Activated gamma-delta T cell treated with Interleukin-2 at 50 U/mL for 16 hours (primary cell): ENCODE measurements at places on chromosomes 7 and 10.

GRCh38 chr7:68680235-68680872 lies 917.9 kb upstream of the AUTS2 start:
- no peak for DNase-seq

DNA sequence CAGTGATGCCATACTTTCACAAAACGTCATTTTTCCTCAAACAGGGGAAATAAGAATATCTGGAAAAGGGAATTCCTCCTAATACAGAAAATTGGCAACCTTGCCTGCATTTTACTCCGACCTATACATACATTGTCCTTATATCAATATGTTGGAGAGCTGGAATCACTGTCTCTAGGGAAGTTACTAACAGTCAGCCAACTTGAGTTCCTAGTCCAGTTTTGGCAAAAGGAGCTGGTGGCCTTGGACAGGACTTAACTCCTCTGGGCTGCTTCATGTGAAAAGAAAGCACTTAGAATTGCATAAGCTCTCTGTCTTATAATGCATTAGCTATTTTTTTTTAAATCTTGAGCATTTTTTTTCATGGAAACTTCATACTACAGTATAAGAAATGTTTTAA lies 174.2 kb upstream of the HGF start:
- no peak for DNase-seq

- no peak for DNase-seq
Measured at GRCh38 chr7:469563-469961, 50.1 kb downstream of the PDGFA start.

DNA sequence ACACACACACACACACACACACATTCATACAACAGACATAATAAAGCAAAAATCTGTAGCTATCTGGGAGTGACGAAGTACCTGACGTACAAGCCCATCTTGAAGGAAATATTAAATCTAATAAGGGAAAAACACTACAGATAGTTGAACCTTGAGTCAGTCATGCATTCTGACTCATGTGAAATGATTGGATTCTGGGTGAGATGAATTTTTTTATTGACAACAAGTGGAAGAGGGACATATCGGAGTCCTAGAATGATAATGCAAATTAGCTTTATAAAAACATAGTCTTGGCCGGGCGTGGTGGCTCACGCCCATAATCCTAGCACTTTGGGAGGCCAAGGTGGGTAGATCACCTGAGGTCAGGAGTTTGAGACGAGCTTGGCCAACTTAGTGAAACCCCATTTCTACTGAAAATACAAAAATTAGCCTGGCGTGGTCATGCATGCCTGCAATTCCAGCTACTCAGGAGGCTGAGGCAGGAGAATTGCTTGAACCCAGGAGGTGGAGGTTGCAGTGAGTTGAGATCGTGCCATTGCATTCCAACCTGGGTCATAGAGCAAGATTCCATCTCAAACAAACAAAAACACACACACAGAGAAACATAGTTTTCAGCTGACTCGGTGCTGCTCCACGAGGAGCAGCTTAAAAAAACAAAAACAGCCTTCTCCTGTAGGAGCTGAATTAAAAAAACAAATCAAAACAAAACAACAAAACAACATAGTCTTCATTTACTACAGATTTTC lies 154.4 kb upstream of the MKLN1 start:
- no peak for DNase-seq

- no peak for DNase-seq
Measured at GRCh38 chr7:80760292-80760691, 121.8 kb downstream of the CD36 start.

DNA sequence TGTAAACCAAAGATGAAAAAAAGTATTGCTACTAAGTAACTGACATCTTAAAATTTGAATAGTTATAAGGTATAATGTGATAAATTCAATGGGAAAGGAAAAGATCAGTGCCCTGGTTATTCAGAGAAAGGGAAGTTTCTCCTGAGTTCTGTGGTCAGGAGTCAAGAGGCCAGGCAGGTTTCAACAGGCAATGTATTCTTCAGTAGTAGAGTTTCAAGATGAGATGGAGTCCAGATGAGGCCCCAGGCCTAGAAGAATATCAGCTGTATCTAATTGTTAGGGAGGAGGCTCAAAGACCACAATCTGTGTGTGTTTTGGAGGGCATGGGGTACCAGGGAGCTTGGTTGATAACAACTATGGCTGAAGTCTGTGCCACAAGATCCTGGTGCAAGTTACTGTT lies 101.4 kb upstream of the DLX6 start:
- DNase-seq, result no peak

DNA sequence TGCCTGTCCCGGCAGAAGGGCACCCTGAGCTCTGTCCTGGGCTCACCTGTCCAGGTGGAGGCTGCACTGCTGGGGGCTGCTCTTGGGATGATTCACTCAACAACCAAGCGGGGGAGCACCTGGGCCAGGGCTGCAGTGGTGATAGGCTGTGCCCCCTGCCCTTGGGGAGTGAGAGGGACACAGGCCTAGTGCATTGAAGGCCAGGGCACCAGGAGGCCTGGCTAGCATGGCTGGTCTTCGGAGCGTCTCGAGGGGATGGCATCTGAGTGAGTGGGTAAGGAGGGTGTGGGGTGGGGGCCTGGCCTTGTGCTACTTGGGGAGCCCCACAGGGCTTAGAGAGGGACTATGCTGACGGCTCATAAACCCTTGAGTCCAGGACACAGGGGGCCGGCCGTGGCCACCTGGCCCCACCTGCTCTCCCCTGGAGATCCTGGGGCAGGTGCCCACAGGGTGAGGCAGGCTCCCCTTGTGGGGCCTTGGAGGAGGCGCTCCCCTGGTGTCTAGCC lies 3.1 kb downstream of the PWWP2B start:
- no peak for DNase-seq

DNA sequence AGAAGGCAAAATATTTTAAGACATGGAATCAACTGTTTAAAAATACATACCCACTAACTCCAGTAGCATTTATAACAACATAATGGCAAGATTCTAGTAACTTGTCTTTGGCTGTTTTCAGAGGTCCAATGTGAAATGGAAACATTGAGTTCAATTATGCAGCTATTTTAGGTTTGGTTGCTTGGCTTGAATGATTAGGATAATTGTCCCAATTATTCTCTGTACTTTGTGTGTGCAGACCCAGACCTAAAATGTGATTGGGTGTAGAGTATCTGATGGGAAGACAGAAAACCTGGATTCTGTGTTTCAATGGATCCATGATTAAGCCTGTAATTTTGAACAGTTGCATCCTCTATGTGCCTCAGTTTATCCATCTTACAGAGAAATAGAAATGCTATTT lies 392.7 kb upstream of the NFE2L3 start:
- DNase-seq, result no peak

DNA sequence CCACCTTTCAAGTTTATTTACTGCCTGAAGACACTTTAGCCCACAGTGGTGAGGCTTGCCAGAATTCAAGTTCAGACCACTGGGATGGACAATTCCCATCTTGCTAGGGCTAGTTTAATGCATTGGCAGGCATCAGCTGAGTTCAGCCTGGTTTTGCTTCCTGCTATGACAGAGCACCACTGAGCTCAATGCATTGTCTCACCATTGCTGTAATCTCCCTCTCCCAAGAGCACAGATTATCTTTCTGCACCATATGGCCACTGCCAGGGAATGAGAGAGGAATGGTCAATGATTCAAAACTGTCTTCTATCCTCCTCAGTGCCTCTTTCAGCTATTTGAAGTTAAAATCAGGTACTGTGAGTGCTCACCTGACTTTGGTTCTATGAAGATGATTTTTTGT lies 160.8 kb downstream of the XPNPEP1 start:
- DNase-seq, result no peak

GRCh38 chr7:123876557-123877256 lies 31.7 kb downstream of the HYAL4 start:
- DNase-seq, result no peak

DNA sequence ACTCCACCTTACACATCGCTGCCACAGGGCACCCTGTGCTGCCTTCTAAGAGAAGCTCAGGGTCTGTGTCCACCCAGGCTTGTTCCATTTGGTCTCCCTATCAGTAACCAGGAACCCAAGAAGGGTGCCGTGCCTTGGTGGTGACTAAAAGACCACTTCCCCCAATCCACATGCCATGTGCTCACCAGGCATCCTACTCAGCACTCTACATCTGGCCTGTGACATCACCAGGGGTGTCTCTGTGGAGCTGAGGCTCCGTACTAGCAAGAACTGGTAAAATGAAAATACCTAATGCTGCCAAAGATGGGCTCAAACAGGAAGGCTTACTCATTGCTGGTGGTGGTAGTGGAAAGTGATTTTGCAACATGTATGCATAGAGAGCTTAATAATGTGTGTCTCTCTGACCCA lies 19.0 kb upstream of the C10orf71 start:
- DNase-seq, result no peak

GRCh38 chr10:48473704-48474103 lies 131.2 kb downstream of the ARHGAP22 start:
- no peak for DNase-seq

DNA sequence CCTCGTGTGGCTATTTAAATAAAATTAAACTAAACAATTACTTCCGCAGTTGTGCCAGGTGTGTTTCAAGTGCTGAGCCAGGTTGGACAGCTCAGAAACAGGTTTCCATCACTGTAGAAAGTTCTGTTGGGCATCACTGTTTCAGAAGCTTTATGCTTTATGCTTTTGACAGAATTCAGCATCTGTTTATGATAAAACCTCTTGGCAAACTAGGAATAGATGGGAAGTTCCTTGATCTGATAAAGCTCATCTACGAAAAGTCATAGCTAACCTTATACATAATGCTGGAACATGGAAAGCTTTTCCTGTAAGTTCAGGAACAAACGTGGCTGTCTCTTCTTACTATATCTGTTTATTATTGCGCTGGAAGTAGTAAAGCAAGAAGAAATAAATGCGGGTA lies 143.4 kb downstream of the DOCK1 start:
- DNase-seq, result no peak

- DNase-seq, result no peak
Measured at GRCh38 chr10:133565441-133566294, at the start of gene SYCE1. Gene SYCE1, minus strand, starts transcription at chr10:133565583. Its CDS starts 54 bp downstream, at chr10:133565529.

- no peak for DNase-seq
Measured at GRCh38 chr7:82360591-82361368, 82.8 kb downstream of the CACNA2D1 start.

GRCh38 chr10:44564361-44564760 lies 179.5 kb upstream of the CXCL12 start:
- no peak for DNase-seq

DNA sequence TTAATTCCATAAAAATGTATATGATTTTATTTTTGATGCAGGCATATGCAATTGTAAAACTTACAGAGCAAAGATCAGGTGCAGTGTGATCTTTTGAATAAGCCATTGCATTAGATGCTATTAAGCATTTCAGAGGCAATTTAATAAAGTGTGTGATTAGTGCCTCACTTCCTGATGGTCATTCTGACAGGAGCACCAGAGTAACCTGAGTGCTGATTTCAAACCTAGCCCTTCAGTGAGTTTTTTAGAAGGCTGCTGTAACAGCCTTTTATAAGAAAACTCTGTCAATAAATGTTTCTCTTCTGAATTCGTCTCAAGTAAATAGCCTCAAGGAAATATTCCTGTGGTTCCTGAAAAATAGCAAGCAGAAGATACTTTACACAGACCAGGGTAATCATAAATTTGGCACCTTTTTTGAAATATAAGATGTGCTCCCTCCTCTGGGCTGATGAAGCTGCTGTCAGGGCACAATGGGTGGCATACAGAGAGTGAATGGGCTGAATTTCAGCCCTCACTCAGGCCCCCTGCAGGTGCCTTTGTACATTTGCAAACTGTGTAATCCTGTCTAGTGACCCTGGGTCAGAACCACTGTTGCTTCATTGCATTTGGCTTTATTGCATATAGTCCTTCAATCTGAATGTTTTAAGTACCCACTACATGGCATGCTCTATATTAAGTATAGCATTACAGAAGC lies 193.7 kb upstream of the CSTF2T start:
- DNase-seq, result no peak

GRCh38 chr7:24158975-24159374 lies 125.0 kb upstream of the NPY start:
- DNase-seq, result no peak

GRCh38 chr7:102175423-102176170 lies 111.1 kb upstream of the SH2B2 start:
- DNase-seq, result no peak

- DNase-seq, result no peak
Measured at GRCh38 chr10:20117471-20117870, 301.2 kb downstream of the PLXDC2 start.

- DNase-seq, result no peak
Measured at GRCh38 chr7:69864274-69864673, 266.0 kb downstream of the AUTS2 start.

DNA sequence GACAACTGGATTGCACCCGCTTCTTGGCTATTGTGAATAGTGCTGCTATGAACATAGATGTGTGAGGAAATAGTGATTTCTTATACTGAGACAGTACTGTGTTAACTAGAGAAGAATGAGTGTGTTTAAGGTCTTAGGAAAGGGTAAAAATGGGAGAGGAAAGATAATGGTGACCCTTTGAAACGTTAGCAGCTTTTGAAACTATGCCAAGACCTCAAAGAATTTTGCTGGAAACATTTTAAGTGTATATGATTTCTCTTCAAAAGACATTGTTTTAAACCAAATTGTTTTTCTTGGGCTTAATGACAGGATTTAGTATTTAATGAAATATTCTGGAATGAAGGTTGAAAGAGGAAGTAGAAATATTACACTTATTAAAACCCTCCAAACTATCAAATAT lies 100.8 kb upstream of the ARHGAP21 start:
- DNase-seq, result no peak

DNA sequence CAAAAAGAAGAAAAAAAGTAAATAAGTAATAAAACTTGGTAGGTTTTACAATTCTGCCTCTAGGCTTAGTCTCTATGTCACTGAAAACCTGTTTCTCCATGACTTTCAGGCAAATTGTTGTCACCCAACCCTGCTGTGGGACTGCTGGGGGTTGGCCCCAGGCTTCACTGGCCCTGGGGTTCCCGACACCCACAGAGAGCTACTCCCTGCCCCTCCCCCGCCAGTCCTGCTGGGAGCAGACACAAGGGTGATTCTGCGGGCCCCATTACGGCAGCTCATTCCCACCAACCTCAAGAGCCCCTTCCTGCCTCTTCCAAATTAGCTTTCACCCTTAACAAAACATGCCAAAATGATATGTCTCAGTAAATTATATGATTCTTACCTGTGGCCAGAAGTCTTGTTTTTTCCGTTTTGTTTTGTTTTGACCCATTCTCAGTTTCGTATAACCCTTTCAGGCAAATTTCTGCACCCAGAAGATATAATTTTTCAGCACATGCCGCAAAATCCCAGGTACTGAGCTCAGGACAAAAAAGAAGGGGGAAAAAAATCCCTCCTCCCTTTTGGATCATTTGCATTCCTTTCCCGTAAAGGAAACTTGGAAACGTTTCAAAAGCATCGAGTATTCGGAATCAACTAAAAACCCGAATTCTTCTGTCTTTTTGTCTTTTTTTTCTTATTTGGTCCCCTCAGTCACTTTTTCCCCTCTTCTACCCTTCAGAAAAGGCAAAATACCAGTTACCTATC lies 27.8 kb downstream of the CHST15 start:
- no peak for DNase-seq
